H7 (cell line): ENCODE measurements at places on chromosomes 2 and 18.
A peak's percentile ranks its signal among the peaks of the same experiment; 100 is the strongest.

DNA sequence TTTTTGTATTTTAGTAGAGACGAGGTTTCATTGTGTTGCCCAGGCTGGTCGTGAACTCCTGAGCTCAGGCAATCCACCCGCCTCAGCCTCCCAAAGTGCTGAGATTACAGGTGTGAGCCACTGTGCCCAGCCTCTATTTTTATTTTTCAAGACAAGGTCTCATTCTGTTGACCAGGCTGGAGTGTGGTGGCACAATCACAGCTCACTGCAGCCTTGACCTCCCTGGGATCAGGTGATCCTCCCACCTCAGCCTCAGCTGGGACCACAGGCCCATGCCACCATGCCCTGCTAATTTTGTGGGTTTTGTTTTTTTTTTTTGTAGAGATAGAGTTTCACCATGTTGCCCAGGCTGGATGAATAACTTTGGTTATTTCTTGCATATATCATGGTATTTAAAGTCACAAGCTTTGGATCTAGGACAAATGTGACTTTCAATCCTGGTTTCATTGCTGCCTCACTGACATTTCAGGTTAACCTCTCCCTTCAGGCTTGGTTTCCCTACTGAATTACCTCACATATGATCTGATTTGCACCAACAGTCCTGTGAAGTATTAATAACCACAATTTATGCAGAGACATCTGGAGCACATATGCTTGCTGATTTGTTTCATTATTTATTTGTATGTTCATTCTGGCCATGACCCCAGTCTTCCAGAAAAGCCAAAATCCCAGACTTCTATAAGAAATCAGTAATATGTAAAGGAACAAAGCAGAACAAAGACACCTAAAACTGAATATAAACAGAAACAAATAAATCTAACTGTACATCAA is 17.5 kb upstream of the RAB31 start:
- DNase-seq: no peak

DNA sequence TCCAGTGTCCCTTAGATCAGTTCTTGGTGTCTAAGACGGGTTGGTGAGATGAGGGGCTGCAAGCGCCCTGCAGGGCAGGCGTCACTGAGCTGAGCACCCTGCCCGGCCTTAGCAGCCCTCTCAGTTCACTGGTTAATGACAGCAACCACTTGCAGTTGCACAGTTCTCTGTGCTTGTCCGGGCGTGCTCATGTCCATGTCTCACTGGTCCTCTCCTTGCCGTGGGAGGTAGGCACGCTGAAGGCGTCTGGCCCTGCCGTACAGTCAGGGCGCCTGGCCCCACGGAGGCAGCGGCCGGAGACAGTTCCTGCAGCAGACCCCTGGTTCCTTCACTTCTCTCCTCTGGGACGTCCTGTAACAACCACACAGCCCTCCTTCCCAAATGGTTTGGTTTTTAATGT is 75.3 kb downstream of the ARHGEF4 start:
- no peak for DNase-seq

- no peak for DNase-seq
Measured at GRCh38 chr2:3470166-3470651, 49.1 kb downstream of the ADI1 start.

GRCh38 chr2:119137502-119137901 is 21.0 kb downstream of the C1QL2 start:
- DNase-seq: no peak

- DNase-seq: no peak
Measured at GRCh38 chr18:59769129-59769865, 72.1 kb upstream of the CCBE1 start.

DNA sequence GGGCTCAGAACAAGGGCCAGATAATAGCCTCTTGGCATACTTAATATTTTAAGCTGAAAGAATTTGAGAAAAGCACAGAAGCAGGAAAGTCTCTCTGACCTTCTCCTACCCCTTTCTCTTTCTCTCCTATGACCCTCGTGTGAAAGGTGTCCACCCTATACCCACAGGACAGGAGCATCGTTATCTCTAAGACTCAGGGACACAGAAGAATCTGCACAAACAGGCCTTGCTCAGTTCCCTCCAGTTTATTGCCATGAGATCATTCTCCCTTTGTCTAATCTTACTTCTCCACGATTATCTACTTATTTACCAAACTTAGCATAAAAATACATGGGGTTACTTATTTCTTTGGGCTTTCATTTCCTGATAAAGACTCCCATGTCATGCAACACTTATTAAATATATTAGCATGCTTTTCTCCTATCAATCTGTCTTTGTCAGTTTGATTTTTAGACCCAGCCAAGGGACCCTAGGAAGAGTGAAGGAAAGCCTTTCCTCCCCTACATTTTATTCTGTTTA is 370.7 kb downstream of the DLGAP1 start:
- no peak for DNase-seq

- no peak for DNase-seq
Measured at GRCh38 chr2:141728886-141729285, 401.9 kb downstream of the LRP1B start.

- DNase-seq: peak; percentile 59
Measured at GRCh38 chr18:45828917-45829811, 3.7 kb downstream of the SIGLEC15 start.

DNA sequence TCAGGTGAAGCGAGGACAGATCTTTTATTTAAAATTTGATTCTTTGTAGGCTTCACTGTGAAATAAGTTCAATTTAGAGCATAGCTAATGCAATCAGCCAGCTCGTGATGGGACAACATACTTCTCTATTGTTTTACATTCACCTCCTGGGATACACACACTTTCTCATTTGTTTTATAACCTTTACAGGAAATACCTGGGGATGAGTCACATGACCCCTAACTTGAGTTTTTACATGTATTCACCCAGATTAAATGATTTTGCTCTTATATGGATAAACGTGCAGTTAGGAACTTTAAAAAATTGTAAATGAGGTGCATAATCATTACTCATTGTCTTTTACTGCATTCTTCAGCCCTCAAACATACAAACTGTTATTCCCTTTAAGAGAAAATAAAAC is 152.1 kb downstream of the NEDD4L start:
- no peak for DNase-seq
